ENCODE measurements at places on chromosomes 1 and 21. TPM values are rescaled to one million over a fixed set of nuclear protein-coding genes. Genes with fewer than 3 reads are reported as not detected.

The CFAP57 gene
- 0.98 TPM for total RNA-seq

The NPHS2 gene
- total RNA-seq, result not detected

The PDZK1 gene
- total RNA-seq, result 2.0 TPM

The NEK2 gene
- total RNA-seq, result 88.5 TPM

The F13B gene
- not detected for total RNA-seq

The C8B gene
- total RNA-seq, result not detected

DNA sequence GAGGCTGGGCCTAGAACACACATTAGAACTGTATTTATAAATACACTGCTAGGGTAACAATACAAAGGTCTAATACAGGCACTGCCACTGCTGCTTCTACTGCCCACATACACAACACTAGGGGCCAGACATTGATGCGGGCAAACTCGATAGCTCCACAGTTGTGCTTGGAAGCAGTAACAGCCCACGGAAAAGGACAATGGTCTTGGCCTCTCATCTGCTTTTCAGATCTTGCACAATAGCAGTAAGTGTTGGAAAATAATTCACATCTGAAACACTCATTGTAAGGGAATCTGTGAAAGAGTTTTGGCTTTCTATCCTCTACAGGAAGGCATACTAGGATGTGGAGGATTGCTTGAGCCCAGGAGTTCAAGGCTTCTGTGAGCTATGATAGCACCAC, 6.9 kb upstream of the SPOCD1 start:
- no peak for DNase-seq

- peak; percentile 90 for DNase-seq
These were observed 4.4 kb downstream of the NME7 start for GRCh38 chr1:169363046-169363730.

- no peak for DNase-seq
These were observed 1.3 kb upstream of the GNB1 start for GRCh38 chr1:1892079-1892762.

- DNase-seq, result no peak
These were observed 61.1 kb downstream of the UBE2T start for GRCh38 chr1:202280595-202280994.

DNA sequence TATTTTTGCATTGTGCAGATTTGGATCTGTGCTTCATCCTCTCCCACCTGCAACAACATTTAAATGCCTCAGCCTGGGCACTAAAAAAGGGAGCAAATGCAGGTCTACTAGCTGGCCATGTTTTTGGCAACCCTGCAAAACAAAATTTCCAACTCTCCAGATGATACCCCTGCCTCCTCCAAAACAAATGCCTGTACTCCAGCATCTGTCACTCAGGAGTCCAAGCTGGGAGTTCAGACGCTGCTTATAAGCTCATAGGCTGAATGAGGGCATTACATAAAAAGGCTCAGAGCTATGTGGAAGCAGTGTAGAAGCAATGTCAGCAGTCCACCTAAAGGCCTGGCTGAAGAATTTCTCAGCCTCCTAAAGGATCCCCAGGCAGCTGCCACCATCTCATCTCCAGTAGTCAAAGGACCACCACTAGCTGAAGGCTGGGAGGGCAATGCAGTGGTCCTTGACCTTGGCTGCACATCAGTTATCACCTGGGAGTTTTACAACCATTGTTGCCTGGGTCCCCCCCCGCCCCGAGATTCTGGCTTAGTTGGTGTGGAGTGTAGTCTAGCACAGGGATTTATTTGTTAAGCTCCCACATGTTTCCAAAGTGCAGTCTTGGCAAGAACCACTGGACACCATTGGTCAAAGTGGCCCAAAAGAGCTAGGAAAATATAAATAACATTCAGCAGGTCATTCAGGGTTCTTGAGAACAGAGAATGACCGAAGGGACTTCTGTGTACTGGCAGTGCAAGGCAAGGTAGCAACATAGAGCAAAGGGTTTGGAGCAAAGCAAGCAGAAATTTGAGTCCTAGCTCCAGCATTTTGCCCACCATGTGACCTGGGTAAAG, 57.2 kb downstream of the ITPKB start:
- no peak for DNase-seq

- DNase-seq, result no peak
These were observed 50.7 kb downstream of the ARHGEF16 start for GRCh38 chr1:3505161-3505560.

Measured in A172 (cell line).